Adrenal gland (tissue), 19 donors: ENCODE measurements at places on chromosomes 4 and X.
A peak's percentile ranks its signal among the peaks of the same experiment; 100 is the strongest.

- peak; percentile 65 for DNase-seq
Observed at GRCh38 chr4:186192066-186192612, 772 bp downstream of the CYP4V2 start.

GRCh38 chr4:27048429-27049238 is 188.0 kb downstream of the STIM2 start:
- DNase-seq: no peak

GRCh38 chr4:54902271-54902670 is 223.1 kb downstream of the KDR start:
- no peak for DNase-seq

DNA sequence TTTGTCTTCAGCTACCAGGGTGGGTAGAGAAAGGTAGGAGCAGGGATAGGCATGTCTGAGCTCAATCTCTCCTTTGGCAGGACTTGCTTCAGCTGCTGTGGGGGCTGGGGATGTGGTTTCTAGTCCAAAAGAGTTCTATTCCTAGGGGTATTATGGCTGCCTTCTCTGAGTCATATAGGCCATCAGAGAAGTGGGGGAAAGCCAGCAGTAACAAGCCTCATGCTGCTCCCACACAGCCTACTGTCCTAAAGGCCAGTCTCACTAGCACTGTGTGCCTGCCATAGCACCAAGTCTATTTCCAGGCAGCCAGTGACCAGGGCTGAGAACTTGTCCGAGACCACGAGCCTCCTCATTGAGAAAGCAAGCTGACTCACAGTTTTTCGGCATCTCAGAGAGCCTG is 270.6 kb downstream of the DCAF12L2 start:
- DNase-seq: no peak

DNA sequence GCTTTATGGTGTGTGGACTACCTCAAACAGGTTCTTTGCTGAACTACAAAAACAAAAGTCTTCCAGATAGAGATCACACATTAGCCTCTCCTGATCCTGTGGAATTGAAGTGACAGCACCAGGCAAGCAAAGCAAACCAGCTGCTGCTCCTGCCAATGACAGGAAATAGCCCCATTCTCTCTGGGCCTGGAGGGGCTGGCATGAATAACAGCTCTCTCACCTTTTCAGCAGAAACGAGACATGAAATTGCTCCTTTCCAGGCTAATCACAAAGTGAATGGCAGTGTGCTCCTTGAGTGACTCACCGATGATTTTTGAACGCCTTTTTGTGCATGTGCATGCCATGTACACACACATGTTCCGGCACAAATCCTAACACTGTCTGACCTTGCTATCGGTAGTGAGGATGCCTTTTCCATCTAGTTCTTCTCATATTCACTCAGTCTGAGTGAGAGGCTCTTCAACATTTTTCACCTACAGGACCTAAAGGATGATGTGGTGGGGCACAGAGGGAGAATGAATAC is 24.4 kb downstream of the MFAP3L start:
- DNase-seq: no peak

DNA sequence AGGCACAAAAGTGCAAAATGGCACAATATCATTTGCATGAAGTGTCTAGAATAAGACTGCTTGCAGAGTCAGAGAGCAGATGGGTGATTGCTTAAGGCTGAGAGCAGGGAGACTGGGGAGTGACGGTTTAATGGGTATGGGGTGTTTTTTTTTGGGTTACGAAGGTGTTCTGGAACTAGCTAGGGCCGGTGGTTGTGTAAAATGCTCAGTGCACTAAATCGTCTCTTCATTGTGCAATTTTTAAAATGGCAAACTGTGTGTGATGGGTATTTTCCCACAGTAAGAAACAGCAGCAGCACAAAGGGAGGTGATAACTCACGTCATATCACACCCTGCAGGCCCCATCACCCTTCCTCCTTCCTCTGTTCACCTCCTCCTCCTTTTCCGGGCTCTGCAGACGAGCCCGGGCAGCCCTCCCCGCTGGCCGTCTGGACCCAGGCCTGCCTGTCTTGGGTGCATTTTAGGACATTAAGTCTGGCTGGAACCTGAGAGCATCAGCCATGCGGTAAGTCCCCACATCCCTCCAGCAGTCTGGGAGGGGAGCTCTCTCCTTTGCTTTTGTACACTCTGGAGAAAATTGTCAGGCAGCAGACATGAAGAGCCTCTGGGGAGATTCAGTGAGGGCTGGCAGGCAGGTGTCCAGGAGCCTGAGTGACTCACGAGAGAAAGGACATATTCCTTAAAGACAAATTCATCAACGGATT is 42.7 kb downstream of the ASMT start:
- no peak for DNase-seq

GRCh38 chr4:42482516-42483327 is 85.4 kb downstream of the SHISA3 start:
- DNase-seq: no peak

GRCh38 chrX:31057291-31057690 is 14.6 kb downstream of the FTHL17 start:
- DNase-seq: no peak

GRCh38 chr4:73788411-73788810 is 48.0 kb downstream of the CXCL8 start:
- no peak for DNase-seq

- DNase-seq: no peak
Observed at GRCh38 chr4:168188754-168189153, 96.4 kb downstream of the ANXA10 start.

- DNase-seq: no peak
Observed at GRCh38 chr4:171947400-171947799, 134.2 kb downstream of the GALNTL6 start.

- no peak for DNase-seq
Observed at GRCh38 chr4:155405059-155405458, 28.3 kb upstream of the MAP9 start.

- peak; percentile 19 for DNase-seq
Observed at GRCh38 chrX:72060196-72060920, 71.4 kb downstream of the RTL5 start.
